NCI-H2029 (cell line): ENCODE measurements at places on chromosomes 11 and 22.
A peak's percentile ranks its signal among the peaks of the same experiment; 100 is the strongest.

DNA sequence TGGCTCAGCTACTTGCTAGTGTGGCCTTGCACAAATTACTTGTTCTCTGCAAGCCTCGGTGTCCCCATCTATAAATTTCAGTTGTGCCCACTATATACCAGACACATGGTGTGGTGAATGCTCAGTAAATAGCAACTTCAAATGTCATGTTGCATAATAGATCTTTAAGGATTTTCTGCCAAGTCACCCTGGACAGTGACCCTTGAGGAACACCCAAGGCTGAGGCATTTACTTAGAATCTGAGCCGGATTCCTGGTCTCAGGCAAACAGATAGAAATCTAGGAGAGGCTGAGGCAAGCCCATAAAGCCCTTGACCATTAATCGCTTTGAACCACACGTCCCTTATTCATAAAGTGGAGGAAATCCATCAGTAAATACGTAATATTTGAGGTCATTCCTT lies 9.7 kb downstream of the TEAD1 start:
- DNase-seq = no peak

GRCh38 chr22:33743756-33744155 lies 176.5 kb downstream of the LARGE1 start:
- DNase-seq = no peak

GRCh38 chr11:47532597-47533213 lies 20.2 kb downstream of the CELF1 start:
- DNase-seq = no peak

DNA sequence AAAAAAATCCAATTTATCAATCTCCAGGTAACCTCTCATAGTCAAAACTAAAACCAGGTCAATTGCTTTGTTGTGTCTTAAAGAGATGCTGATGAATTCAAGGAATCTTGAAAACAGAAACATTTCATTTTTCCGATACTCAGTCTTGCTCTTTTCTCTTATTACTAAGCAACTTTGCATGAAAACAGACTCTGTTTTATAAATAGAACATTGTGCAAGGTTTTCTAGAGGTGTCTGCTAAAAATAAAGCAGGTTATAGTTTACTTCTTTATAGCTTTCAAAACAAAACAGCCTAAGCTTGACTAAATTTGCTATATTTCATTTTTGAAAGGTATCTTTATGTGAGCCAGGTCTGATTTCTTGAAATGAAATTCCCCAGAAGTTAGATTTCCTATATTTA lies 109.3 kb downstream of the ARL14EP start:
- DNase-seq = no peak

- no peak for DNase-seq
Measured at GRCh38 chr22:50085211-50085972, at the start of gene MLC1. TSS of gene MLC1 (minus strand) at chr22:50085426. CDS start at chr22:50084902, 524 bp downstream.

DNA sequence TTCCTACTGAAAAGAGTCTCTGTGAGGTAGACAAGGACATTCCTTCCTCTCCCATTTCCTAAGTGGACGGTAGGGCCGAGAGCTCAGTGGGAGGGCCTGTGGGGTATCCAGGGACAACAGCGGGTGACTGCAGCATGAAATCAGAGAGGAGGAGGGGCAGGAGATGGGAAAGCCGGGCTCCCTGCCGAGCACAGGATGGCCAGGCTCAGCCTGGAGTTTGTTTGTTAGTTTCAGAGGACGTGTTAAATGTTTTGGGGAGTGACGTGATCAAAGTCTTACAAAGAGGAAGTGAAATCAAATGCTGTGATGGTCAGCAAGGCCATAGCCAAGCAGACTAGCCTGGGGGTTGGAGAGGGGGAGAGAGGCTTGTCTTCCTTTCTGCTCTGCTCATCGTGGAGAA lies 152.7 kb downstream of the ADAMTS15 start:
- DNase-seq = no peak

DNA sequence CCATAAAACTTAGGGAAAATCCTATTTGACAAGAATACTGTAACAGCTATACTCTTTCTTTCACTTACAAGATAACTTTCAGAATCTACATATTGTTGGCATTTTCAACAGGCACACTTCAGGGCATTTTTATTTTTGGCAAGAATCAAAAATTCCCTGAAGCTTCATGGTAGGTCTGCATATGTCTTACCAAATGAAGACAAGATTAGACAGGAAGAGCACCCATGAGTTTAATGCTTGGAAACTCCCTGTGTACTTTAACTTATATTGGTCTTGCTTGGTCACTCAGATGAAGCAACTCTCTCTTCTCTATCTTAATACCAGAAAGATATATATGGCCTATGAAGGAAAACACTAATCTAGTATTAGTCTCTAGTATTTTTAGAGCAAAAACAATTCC lies 137.7 kb downstream of the ATG16L2 start:
- no peak for DNase-seq

DNA sequence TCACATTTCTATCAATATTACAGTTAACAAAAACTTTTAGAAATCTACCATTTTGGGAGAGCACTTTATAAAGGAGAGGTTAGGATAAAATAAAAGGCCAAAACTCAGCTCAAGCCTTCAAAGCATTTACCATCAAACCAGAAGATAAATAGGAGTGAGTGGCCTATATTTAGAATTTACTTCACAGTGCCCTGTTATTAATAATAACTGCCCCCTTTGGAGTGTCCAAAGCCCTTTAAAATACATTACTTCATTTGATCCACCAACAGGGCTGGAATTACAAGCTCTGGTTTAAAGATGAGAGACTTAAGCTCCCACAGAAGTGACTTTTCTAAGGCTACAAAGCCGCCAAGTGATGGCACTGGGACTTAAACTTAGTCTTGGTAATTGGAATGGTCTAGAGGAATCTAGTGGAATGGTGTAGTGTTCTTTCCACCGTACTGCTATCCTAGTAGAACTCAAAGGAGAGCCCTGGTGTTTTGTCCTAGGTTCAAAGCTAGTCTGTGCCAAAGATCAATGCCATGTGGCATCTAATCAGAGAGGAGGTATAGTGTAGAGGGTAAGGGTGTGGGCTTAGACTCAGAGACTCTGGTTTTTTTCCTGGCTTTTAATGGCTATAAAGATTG lies 21.2 kb upstream of the MTMR3 start:
- DNase-seq = no peak

DNA sequence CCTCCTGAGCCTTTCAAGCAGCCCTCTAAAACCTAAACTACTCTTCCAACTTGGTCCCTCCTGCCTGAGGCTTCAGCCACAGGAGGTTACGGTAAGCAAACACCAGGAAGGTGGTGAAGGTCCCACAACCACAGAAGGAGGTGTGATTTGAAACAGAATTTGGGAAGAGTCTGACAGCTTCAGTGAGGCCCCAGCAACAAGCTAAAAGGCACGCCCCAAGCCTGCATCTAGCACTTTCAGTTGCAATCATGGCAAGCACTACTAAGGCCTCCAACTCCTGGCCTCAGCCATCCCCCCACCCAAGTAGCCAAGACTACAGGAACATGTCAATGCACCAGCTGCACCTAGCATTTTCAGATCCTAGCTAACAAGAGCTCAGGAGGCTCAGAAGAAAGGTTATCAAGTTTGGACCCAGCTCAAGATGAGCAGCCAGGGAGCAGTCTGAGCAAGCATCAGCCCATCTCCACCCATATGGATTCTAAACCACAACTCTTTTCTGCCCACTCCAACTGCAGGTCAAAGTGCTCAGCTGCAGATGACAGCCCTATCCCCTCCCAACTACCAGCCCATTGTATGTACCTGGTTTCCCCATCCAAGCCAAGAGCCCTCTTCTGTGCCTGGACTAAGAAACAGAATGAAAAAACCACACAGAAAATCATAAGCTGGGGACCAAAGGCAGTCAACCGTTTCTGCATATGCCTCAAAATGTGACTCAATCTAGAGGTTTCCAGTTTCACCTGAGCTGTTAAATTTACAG lies 10.4 kb upstream of the AHNAK start:
- DNase-seq = no peak

DNA sequence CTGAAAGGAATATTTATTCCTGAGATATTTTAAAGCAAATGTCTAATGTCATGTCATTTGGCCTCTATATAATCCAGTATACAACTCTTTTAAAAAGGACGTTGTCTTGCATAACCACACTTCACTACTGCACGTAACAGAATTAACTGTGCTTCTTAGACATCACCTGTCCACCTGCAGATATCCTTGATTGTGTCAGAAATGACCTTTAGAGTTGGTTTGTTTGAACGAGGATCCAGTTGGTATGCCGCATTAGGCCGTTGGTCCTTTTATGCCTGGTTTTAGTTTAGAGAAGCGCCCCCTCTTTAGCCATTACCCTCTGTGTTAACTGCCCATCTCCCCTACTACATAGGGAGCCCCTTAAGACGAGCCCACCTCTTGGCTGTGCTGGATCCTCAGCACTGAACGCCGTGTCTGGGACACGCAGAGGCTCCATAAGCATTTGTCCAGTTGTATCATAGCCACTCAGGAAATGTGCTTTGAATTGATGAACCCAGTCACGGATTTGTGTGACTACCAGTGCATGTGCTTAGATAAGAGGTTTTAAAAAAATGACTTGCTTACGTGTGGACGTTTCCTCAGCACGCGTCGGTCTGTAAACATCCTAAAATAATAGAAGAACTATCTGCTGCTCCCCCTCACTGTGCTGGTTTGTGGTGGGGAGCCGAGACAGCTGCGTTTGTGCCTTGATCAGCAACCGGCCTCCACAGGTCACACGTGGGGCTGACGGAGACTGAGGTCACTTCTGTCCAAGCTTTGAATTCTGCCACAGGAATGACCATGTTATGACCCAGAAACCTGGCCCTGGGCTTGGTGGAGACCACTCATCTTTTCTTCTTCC lies 4.0 kb downstream of the MICAL2 start:
- no peak for DNase-seq

- DNase-seq = no peak
Measured at GRCh38 chr11:114137838-114138237, 78.3 kb downstream of the ZBTB16 start.

- DNase-seq = no peak
Measured at GRCh38 chr11:117489999-117490679, 162.5 kb downstream of the CEP164 start.

GRCh38 chr11:8871171-8871775 lies 39.7 kb upstream of the AKIP1 start:
- DNase-seq = peak; percentile 33

GRCh38 chr22:45670981-45671782 lies 452 bp upstream of the ATXN10 start:
- DNase-seq = no peak

GRCh38 chr22:23915290-23915689 lies 21.1 kb downstream of the MIF start:
- no peak for DNase-seq

DNA sequence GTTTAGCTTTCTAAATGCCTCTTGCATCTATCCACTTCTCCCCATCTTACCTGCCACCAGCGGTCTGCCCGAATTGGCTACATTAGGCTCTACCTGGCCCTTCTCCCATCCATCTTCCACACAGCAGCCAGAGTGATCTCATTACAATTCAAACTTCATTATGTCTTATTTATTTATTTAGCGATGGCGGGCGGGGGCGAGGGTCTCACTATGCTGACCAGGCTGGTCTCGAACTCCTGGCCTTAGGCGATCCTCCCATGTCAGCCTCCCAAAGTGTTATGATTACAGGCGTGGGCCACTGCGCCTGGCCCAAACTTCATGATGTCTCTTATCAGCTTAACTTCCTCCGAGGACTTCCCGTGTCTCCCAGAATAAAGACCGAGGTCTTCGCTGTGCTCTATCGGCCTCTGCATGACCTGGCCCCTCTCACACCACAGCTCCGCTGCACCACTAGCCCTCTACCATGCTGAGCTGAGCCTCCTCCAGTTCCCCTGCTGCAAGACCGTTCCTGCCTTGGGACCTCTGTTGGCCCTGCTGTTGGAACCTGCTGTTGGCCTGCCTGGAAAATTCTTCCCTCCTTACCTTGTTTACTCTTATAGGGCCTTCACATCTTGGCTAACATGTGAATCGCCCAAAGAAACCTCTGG lies 870 bp upstream of the CTTN start:
- peak; percentile 42 for DNase-seq

DNA sequence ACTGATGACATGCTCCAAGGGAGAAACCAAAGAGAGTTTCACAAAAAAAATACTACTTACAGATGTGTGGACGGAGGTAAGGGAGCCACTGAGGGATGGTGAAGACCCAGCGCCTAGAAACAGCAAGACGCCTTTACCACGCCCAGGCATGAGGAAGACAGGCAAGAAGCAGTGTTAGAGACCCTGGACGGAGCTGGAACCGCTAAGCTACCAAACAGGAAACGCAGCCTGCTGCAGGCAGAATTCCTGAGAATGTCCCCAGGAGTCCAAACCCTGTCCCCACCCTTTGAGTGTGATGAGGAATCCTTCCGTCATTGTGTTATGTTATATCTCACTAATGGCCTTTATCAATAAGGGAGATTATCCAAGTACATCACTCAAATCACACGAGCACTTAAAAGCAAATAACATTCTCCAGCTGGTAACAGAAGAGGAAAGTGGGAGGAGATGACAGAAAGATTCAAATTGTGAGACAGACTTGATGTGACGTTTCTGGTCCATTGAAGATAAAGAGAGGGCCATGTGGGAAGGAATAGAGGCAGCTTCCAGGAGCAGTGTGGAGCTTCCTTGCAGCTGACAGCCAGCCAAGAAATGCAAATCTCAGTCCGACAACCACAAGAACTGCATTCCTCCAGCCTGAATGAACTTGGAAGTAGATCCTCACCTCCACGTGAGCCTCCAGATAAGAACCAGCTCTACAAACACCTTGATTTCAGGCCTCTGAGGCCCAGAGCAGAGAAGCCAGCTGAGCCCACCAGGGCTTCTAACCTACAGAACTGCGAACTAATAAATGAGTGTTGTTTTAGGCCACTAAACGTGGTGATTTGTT lies 19.1 kb downstream of the FAM181B start:
- DNase-seq = no peak

GRCh38 chr11:121890377-121890776 lies 225.6 kb downstream of the BLID start:
- DNase-seq = no peak

DNA sequence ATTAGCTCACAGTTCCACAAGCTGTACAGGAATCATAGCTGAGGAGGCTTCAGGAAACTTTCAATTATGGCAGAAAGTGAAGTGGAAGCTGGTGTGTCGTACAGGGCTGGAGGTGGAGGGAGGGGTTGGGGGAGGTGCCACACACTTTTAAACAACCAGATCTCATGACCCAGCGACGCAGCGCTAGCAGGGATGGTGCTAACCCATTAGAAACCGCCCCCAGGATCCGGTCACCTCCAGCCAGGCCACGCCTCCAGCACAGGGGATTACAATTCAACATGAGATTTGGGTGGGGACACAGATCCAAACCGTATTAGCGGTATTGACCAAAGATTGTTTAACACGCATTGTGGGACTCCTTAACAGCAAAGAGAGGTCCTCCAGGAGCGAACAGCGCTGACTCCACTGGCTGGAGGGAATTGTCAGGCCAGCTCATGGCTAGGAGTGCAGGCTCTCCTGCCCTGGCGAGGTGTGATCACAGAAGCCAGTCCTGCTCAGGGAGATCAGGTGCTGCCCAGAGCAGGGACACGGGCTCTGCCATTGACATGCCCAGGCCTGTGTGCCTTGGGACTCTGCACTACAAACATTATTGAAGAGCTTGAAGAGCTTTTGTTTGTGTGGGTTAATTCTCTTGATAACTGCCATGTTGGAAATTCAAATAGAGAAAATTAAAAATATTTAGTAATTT lies 215.3 kb downstream of the TBC1D22A start:
- DNase-seq = no peak
